NK-92 treated with Interleukin-12 subunit alpha and Interleukin-12 subunit beta, amount 100 ng/mL, for 24 hours (cell line): ENCODE measurements at places on chromosomes 16 and 17.

- no peak for DNase-seq
These were observed 16.8 kb downstream of the HIC1 start for GRCh38 chr17:2071455-2072281.

DNA sequence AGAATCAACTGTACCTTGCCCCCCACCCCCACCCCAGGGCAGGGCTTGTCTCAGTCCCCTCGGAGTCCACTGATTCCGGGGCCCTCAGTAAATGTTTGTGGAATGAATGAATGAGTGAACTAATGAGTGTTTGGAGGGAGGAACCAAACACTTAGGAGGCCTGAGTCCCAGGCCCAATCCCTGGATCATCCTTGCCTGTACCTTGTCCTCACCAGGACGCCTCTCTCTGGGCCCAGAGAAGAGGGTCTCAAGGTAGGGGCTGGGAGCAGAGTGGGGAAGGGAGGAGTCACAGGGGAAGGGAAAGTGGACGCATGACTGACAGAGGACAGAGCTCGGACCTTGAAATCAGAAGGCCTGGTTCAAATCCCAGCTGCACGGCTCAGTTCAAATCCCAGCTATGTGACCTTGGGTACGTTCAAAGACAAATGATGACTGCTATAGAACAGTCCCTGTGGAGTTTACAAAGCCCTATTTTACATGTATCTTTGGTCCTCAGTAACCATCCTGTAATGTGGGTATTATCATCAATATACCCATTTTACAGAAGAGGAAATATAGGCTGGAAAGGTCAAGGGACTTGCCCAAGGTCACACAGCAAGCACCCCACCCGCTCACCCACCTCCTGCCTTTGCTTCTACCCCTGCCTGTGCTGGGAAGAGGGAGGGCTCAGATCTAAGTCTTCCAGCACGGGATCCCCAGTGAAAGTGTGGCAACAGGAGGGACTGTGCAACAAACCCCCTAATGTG lies 18.3 kb downstream of the SLC4A1 start:
- no peak for DNase-seq

DNA sequence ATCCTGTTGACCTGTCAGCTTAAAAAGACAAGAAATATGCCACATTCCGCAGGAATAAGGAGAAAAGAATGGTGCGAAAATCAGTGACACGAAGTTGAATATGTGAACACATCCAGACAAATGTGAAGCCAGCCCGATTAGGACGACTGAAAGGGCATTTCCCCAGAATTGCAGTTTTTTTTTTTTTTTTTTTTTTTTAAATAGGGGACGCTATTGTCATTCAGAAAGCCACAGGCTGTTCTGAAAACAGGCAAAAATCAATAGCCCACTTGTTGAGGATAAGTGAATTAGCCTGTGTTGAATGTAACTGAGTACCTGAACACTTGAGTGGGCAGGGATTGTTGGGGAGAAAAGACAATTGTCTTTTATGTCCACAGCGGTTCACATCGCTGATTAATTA lies 507.1 kb downstream of the WWOX start:
- DNase-seq: no peak

- DNase-seq: no peak
These were observed 15.7 kb upstream of the CCL1 start for GRCh38 chr17:34378664-34379101.

- DNase-seq: no peak
These were observed 135.0 kb downstream of the CDK5R1 start for GRCh38 chr17:32621612-32622312.

- peak; percentile 79 for DNase-seq
These were observed 18.9 kb downstream of the MPG start for GRCh38 chr16:96935-97381.

DNA sequence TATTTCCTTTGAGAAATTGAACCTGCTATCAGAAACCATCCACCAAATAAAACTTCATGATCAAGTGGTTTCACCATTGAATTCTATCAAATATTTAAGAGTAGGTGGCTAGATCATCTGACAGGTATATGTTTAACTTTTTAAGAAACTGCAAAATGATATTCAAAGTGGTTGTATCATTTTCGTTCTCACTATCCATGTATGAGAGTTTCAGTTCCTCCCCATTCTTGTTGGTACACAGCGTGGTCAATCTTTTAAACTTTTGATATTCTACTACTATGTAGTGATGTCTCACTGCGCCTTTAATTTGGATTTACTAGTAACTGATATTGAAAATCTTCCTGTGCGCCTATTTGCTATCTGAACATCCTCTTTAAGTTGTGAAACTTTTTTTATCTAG lies 163.7 kb downstream of the CYB561 start:
- DNase-seq: no peak

- no peak for DNase-seq
These were observed 5.6 kb upstream of the TBX2 start for GRCh38 chr17:61393904-61394629.

GRCh38 chr16:63312346-63312745 lies 1276.1 kb upstream of the CDH8 start:
- no peak for DNase-seq

DNA sequence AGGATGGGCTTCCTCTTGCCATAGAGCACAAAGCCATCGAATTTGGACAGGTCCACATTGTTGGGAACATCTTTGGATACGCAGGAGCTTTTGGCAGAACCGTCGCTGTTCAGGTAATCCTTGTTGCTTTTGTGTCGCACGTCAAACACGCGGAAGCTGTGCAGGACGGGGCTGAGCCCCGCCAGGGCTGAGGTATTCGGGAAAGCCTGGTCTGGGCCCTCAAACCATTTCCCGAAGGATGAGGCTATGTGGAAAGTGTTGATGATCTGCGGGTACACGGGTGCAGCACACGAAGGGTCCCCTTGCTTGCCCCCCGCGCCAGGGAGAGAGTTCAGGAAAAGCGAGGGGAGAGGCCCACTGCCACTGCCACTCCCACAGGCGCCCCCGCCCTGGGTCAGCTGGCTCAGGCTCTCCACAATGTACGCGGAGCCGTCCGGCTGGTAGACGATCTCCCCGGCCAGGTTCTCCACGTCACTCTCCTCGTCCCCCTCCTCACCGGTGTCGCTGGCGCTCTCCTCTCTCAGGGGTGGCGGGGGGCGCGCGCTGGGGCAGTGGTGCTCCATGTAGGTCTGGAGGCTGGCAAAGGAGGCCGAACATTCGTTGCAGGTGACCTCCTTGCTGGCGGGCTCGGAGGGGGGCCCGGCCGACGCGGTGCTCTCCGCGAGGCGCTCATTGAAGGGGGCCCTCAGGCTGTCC lies 88.5 kb downstream of the ZFHX3 start:
- DNase-seq: no peak

DNA sequence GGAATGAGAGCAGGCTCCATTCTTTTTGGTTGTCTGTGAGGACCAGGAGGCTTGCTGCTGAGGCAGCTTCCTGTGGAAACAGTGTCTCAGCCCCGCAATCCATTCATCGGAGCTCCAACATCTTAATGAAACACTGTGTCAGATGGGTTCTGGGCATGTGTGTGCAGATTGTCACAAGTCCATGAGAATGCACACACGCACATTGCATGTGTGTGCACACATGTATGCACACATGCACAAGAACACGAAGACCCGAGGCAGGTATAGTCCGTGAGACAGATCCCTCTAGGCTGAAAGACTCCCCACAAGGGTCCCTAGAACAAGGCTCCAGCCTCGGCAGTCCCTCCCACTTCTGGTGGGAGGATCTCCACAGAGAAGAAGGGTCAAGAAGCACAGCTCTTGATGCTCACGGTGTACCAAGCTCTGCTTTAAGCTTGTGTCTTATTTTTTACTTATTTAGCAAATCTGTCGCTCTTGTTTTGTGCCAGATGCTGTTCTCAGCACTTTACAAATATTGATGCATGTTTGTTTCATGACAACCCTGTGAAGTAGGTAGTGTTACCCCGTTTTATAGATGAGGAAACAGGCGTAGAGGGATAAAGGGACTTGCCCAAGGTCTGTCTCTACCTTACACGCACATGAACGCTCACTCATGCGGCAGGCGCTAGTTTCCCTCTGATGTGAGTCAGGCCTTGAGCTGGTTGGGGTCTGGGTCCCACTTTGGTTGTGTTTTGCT lies 213.1 kb downstream of the SEC14L1 start:
- no peak for DNase-seq

GRCh38 chr17:40912486-40913210 lies 24.8 kb downstream of the KRT23 start:
- no peak for DNase-seq

- no peak for DNase-seq
These were observed 852 bp downstream of the ZNF469 start for GRCh38 chr16:88383401-88384221.

DNA sequence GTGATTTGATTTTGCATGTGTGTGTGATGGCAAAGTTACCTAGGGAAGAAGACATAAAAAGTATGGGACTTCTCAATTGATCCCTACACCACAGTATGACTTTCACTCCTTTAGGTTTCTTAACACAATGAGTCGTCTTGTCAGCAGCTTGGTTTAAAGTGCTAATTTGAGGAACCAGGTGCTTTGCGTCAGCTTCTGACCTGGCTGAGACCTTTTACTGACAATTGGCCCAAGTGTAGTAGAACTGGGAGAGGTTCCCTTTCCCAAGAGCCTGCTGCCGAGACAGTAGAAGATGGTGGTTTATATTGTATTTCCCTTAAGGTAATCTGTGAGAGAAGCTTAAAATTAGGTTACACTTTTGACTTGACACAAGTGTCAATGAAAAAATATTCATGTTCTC lies 54.9 kb downstream of the LDHD start:
- DNase-seq: no peak

DNA sequence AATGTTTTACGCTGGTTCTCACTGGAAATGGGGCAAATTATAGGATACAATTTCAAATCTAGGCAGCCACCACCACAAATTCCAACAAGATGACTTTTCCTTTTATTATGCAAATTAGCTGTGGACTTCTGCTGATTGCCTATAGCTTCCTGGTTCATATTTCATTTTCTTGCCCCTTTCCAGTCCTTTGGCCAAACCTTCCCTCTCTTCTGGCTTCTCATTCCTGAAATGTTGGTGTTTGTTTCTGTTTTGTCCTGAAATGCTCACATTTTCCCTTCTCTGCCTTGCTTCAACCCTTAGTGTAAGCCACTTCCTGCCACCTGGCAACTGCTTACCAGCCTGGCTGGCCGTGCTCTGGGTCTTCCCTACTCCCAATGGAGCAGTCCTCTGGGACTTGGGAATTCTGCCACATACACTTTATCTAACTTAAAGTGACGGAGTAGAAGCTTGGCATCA lies 14.0 kb downstream of the PRSS54 start:
- no peak for DNase-seq

DNA sequence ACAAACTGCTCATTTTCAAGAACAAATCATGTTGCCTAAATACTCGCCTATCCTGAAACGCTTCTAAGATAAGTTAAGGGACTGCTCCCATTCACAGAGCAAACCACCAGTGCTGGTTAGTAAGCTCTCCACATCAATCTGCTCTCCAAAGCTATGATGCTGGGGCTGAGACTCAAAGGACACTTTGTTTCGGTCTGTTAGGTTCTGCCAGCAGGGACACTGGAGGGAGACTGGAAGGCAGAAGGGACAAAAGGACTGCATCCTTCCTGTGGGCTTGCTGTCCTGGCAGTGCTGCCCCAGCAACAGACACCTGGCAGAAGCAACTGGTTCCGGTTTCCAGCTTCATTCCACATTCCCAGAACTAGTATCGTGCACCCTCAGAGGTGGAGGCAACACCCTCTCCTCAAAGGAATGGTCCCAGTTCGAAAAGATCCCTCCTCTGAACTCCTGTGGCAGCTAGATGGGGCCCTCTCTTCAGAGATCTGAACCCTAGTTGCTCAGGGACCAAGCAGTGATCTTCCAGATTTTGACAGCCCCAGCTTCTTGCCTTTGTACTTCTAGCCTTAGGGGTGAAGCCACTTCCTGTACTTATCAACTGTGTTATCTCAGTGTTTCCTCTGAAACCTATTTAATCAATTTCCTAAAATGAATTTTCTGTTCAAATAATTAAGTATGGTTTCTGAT lies 73.4 kb upstream of the GSG1L start:
- peak; percentile 14 for DNase-seq

DNA sequence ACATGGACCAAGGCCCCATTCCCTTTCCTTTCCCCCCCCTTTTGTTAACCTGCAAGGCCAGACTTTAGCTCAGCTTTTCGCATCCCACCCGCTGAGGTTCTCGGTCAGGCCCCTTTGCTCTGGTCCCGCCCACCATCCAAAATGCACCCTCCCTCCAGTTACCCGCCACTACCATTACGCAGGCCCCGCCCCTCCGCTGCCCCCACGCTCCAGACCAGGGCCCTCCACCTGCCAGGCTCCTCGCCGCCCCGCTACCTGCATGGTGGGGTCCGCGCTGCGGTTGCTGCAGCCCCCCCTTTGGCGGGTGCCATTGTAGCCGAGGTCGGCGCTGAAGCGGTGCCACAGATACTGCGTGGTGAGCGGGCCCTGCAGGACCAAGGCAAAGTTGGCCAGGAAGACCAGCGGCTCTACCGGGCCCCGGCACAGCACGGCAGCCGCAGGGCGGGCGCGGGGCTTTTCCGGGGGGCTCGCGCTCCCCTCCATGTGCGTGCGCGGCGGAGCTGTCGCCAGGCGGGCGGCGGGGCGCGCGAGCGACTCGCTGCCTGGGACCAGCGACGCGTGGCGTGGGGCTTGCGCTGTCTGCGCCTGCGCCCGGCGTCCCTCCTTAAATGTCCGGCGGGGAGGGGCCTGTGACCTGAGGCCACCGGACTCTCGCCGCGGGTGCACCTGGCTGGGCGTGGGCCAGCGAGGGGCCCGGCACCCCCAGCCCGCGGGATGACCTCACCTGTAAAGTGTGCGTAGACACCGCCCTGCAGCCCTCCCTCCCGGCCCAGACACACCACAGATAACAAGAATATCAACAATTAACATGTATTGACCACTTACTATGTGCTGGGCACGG lies at the start of gene SLC46A1:
Gene SLC46A1, minus strand, starts transcription at position 581 of the 841 bp plus-strand sequence. Its CDS starts 98 bp downstream, at position 483.
- DNase-seq: no peak

- no peak for DNase-seq
These were observed 17.8 kb downstream of the SPECC1 start for GRCh38 chr17:20026960-20027359.

DNA sequence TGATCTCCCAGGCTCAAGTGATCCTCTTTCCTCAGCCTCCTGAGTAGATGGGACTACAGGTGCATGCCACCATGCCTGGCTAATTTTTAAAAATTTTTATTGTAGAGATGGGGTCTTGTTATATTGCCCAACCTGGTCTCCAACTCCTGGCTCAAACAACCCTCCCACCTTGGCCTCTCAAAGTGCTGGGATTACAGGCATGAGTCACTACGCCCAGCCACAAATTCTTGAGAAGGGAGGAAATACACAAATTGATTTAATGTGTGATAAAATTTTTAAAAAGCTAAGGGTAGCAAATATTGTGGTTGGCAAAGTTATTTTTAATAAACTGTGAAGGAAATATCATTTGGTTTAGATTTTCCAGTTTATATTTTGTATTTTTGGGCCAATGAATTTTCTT lies 9.6 kb downstream of the ITGAD start:
- peak; percentile 36 for DNase-seq

GRCh38 chr17:31900877-31901276 lies 631 bp downstream of the UTP6 start:
- no peak for DNase-seq

GRCh38 chr17:58006560-58006923 lies 504 bp downstream of the SRSF1 start:
- peak; percentile 59 for DNase-seq

DNA sequence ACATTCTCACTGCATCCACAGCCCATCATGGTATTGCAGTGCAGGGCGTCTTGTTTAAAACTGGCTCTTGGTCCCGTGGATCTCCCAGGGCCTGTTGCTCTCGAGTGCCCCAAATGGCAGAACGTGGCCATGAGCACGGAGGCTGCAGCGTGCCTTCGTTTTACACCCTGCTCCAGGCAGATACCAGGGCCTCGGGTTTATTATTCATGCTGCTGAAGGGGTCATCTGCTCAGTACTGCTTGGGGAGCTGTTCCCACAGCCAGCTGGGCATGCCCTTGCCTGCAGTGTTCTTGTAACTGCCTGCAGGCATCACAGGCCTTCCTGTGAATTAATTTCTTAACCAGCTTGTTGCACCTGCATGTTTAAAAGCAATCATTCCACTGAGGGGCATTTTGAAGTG lies 129.7 kb upstream of the CHMP6 start:
- no peak for DNase-seq
